ENCODE measurements at places on chromosomes 5 and 9. TPM values are rescaled to one million over a fixed set of nuclear protein-coding genes. Genes with fewer than 3 reads are reported as not detected.

- H3K4me1 ChIP-seq = no peaks in the 10 kb centered on the region
- H3K27ac ChIP-seq = no peak overlapping the region
- no peaks in the 10 kb centered on the region for H3K36me3 ChIP-seq
Observed at GRCh38 chr5:74041913-74042312, 415.9 kb downstream of the ARHGEF28 start.

GRCh38 chr5:149904293-149904886, 40.2 kb downstream of the PDE6A start:
- no peaks in the 10 kb centered on the region for H3K27me3 ChIP-seq
- DNase-seq = no peak
- H3K4me3 ChIP-seq = no peak overlapping the region
- no peaks in the 10 kb centered on the region for H3K4me1 ChIP-seq

GRCh38 chr9:20227166-20227874, 395.0 kb downstream of the MLLT3 start:
- no peaks in the 10 kb centered on the region for H3K36me3 ChIP-seq
- H3K4me1 ChIP-seq = no peaks in the 10 kb centered on the region
- H3K27ac ChIP-seq = no peak overlapping the region
- DNase-seq = no peak
- no peak overlapping the region for H3K4me3 ChIP-seq

DNA sequence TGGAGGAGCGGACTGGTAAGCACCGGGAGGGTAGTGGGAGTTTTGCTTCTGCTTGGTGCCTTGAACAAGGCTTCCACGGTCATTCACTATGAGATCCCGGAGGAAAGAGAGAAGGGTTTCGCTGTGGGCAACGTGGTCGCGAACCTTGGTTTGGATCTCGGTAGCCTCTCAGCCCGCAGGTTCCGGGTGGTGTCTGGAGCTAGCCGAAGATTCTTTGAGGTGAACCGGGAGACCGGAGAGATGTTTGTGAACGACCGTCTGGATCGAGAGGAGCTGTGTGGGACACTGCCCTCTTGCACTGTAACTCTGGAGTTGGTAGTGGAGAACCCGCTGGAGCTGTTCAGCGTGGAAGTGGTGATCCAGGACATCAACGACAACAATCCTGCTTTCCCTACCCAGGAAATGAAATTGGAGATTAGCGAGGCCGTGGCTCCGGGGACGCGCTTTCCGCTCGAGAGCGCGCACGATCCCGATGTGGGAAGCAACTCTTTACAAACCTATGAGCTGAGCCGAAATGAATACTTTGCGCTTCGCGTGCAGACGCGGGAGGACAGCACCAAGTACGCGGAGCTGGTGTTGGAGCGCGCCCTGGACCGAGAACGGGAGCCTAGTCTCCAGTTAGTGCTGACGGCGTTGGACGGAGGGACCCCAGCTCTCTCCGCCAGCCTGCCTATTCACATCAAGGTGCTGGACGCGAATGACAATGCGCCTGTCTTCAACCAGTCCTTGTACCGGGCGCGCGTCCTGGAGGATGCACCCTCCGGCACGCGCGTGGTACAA, 556 bp downstream of the PCDHGC3 start:
- H3K27me3 ChIP-seq = no peaks in the 10 kb centered on the region
- no peaks in the 10 kb centered on the region for H3K36me3 ChIP-seq

The CPLANE1 gene
- 25.6 TPM for total RNA-seq

DNA sequence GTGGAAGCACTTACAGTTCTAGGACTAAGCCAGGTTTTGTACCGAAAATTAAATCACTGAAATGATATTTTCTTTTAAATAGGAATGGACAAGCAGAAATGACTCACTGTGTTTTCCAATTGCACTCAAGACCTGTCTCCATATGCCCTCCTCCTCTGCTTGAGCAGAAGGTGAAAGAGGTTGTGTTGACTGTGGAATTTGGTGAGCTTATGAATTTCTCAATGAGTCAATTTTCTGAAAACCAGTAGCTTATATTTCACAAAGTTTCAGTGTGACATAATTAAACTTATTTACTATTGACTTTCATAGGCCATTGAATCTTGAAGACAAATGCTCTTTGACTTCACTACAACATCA, 249.9 kb downstream of the NPR3 start:
- no peaks in the 10 kb centered on the region for H3K36me3 ChIP-seq
- no peak overlapping the region for H3K4me3 ChIP-seq
- no peaks in the 10 kb centered on the region for H3K4me1 ChIP-seq
- H3K27ac ChIP-seq = no peak overlapping the region

- H3K27me3 ChIP-seq = no peaks in the 10 kb centered on the region
- H3K36me3 ChIP-seq = no peaks in the 10 kb centered on the region
- H3K4me1 ChIP-seq = no peaks in the 10 kb centered on the region
- H3K4me3 ChIP-seq = no peak overlapping the region
Observed at GRCh38 chr9:89533411-89534095, 35.6 kb upstream of the SEMA4D start.

DNA sequence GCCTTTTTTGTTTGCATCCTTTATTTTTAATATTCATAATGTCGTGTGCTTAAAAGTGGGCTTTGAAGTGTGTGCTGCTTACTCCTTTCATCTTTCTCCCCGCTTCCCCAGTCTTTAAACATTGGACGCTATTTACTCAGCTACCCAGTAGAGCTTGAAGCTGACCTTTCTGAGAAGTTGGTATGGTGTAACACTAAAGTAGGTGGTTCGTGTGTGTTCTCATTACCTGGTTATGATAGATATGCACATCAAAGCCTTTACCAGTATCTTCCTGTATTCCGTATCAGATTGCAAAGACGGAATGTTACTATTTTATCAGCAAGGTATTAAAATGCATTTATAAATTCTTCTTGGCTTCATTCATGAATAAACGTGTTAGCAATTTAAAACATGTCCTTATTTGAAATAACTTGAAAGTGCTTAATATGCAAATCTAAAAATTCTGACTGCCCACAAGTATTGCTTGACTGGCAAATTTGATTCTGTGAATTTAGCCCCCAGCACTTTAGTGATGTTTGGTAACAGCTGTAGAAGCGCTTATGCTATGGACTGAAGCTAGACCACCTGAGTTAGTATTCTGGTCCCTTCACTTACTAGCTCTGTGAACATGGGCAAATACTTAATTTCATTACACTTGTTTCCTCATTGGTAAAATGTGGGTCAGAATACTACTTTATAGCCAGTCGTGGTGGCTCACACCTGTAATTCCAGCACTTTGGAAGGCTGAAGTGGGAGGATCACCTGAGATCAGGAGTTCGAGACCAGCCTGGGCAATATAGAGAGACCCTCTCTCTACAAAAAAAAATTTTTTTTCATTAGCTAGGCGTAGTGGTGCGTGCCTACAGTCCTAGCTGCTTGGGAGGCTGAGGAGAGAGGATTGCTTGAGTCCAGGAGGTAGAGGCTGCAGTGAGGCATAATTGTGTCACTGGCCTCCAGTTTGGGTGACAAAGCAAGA, 1.7 kb downstream of the RRAGA start:
- no peaks in the 10 kb centered on the region for H3K36me3 ChIP-seq
- DNase-seq = no peak
- H3K27me3 ChIP-seq = no peaks in the 10 kb centered on the region
- H3K4me3 ChIP-seq = peak overlapping the region; percentile 85

DNA sequence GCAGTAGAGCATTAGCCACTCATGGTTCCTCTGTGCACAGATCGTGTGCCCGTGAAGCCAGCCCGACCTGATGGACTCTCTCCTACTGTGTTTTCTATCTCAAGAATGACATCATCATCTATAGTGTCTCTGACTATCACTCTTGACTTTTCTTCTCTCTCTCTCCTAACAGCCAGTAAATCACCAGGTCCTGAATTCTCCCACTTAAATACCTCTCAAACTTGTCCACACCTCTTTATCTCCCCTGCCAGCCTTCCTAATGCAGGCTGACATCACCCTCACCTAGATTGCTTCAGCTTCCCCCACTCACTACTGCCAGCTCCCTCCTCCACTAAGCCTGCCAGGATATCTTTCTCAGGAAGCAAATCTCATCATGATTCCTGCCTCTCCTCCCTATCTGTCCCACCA, 90.6 kb upstream of the MIER3 start:
- DNase-seq = no peak
- H3K27me3 ChIP-seq = no peaks in the 10 kb centered on the region
- no peak overlapping the region for H3K4me3 ChIP-seq
- no peaks in the 10 kb centered on the region for H3K36me3 ChIP-seq

The PCDHGA6 gene
- total RNA-seq = 16.6 TPM
